ENCODE measurements at places on chromosomes 2 and 18. TPM values are rescaled to one million over a fixed set of nuclear protein-coding genes. Genes with fewer than 3 reads are reported as not detected.

The ITGAV gene
- total RNA-seq, result 115 TPM

The MAT2A gene
- total RNA-seq, result 91.7 TPM

The MROH2A gene
- not detected for total RNA-seq

The CRYGD gene
- total RNA-seq, result not detected

The INPP4A gene
- total RNA-seq, result 52.8 TPM

The ITPRIPL1 gene
- total RNA-seq, result 14.5 TPM

The HOXD13 gene
- total RNA-seq, result not detected

DNA sequence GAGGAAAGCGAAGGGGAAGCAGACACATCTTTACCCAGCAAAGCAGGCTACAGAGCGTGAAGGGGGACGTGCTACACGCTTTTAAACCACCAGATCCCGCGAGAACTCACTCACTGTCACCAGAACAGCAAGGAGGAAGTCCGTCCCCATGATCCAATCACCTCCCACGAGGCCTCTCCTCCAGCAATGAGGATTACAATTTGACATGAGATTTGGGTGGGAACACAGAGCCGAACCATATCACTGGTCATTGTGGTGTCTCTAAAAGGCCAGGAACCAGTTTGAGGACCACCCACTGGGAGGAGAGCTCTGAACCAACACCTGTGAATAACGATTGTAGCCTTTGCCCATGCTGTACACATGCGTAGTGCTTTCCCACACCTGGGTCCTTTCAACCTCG, 116.6 kb upstream of the FAM136A start:
- no peak for DNase-seq

DNA sequence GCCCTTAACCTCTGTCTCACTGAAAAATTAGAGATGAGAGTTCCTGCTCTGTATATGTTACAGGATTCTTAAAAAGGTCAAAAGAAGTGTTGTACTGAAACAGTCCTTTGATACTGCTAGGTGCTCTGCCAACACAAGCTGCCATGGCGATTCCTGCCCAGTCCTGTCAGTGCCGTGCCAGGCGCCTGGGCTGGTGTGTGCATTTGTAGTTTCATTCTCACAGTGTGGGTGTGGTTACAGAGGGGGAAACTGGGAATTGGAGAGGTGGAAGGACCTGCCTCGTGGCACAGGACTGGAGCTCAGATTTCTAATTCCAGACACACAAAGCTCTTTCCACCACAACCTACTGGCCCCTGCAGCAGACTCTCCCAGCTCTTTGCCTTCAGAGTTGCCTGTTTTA, 122.3 kb upstream of the RAB6C start:
- DNase-seq, result no peak

DNA sequence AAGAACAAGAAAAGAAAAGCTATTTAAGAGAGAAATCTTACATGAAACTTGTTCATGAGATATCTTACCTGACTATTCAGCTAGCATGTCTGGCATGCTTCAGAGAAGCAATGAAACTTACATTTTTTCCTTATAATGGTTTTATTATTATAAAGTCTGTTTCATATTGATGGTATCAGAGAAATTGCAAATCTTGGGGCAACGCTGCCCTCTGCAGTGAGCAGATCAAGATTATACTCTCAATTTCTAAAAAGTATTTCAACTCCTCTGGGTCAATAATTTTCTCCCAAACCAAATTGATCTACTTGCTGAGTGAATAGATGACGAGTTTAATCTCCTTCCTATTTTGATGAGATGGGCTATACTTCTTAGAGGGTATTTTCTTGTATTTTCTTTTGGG, 235.6 kb downstream of the NUP35 start:
- DNase-seq, result no peak

DNA sequence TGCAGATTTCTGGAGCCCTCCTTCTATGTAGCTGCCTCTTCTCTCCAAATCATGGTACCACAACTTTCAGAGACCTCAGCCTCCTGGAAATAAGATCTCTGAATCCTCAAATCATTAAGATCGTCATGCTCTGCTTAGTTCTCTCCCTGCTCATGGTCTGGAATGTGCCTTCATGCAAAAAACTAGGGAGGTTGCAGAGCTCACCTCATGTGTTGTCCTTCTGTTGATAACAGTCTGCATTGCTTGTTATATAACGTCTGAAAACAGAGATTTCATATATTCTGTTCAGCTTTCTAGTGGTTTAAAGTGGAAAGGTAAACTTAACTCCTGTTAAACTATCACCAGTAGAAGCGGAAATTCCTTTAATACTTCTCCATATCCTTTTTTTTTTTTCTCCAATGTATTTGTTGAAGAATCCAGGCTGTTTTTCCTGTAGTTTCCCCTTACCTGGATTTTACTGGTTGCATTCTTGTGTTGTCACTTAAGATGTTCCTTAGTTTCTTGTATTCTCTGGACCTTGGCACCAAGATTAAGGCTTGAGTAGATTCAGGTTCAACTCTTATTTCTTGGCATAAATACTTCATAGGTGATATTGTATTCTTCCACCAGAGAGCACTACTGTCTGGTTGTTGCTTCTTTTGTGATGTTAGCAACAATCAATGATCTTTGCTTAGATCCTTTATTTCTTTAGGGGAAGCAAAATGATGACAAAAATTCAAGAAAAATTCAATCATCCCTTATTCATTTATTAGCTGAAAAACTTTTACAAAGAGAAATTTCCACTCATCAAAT, 211.3 kb downstream of the LOXHD1 start:
- DNase-seq, result no peak

GRCh38 chr2:45821558-45822271, 170.2 kb downstream of the PRKCE start:
- peak; percentile 13 for DNase-seq

- DNase-seq, result no peak
Measured at GRCh38 chr2:120720746-120721375, 14.8 kb upstream of the GLI2 start.

GRCh38 chr2:60550984-60551239, 2.5 kb downstream of the BCL11A start:
- no peak for DNase-seq

DNA sequence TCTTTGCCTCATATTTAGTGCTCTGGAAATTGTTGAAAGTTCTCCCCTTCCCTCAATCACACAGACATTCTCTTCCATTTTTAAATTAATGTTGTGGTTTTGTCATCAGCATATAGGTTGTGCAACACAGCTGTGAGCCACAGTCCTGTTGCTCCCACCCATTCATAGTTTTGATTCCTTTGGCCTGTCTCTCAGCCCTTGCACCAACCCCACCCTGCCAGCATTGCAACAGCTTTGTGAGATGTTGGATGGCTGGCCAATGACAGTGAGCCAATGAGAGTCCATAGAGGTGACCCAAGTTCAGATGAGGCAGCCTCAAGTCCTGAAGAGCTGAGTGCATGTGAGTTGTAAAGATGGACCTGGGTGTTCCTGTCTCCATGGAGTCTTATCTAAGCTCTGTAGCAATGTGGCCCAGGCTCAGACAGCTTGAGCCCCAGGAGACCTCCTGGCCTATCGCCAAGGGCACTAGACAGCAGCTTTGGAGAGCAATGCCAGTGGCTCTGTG, 775.5 kb downstream of the RNF144A start:
- no peak for DNase-seq

DNA sequence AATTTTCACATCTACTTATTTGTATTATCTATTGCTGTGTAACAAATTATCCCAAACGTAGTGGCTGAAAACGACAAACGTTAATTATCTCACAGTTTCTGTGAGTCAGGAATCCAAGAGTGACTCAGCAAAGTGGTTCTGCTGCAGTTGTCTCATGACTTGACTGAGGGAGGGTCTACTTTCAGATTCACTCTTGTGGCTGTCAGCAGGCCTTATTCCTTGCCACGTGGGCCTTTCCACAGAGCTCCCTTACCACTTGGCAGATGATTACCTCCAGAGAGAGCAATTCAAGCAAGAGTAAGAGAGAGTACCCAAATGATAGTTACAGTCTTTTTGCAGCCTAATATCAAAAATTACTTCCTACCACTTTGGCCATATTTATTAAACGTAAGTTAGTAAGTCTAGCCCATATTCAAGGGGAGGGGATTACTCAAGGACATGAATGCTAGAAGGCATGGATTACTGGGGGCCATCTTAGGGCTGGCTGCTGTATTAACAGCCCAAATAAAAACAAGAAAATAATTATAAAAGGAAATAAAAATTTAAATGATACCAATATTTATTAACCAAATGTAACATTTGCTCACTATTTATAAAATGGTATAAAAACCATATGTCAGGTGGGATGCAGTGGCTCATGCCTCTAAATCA, 48.7 kb upstream of the NBEAL1 start:
- no peak for DNase-seq

DNA sequence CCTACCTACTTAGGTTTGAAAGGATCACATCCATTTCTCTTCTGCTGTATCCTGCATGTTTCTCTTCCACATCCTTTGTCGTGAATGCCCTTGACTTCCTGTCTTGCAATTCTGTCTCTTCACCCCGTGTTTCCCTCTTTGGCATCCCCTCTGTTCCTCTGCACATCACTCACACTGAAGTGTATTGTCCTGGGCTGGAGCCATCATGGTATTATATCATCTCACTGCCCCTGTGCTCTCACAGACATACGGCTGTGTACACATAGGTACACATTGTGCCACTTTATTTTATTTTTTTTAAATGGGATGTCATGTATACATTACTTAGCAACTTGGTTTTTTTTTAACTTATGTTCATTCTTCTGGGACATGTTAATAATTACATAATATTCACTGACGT, 291.6 kb downstream of the ALPK2 start:
- DNase-seq, result no peak

- no peak for DNase-seq
Measured at GRCh38 chr2:152132306-152132705, 33.5 kb upstream of the CACNB4 start.

DNA sequence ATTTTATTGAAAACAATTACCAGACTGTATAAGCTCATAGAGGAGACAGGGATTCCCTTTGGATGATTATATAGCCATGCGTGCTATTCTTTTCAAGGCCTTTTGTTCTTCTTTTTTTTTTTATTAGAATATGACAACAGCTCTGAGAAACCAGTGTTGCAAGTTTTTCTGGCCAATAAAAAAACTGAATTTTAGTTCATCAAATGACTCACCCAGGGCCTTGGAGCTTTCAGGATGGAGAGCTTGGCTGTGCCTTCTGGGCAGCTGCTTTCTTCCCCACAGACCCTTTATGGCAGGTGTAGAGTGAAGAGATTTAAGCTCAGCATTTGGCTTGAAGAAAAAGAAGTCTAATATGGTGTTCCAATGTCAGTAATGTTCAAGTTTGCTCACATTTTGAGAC, 497.9 kb upstream of the FANCL start:
- no peak for DNase-seq

GRCh38 chr2:100990650-100991403, 11.3 kb upstream of the RPL31 start:
- DNase-seq, result peak; percentile 59

- DNase-seq, result no peak
Measured at GRCh38 chr2:71675296-71675695, 221.9 kb downstream of the DYSF start.

GRCh38 chr18:34704823-34705222, 5.3 kb upstream of the DTNA start:
- no peak for DNase-seq

DNA sequence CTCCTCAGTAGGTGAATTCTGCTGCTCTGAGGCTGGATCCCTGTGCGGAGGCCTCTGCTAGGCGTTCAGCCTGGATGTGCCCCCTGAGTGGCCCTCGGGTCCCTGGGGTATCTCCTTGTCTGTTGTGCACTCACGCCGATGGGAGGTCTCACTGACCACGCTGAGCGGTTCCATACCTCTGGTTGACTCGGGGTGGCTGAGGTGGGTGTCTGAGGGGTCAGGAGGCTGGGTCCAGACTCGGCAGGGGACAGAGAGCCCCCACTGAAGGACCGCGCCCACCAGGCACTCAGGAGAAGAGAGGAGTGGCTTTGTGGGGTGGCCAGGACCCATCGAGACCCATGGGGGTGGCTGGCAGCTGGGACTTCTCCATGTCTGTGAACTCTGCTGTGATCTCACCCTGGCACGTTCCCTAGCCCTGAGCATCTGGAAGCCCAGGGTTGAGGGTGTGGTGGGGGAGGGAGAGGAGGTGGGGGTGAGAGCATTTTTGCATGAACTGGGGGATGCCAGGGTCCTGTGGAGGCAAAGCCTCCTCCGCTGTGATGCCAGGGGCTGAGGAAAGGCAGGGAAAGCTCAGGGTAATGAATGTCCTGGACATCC, 53.7 kb downstream of the TWIST2 start:
- no peak for DNase-seq

DNA sequence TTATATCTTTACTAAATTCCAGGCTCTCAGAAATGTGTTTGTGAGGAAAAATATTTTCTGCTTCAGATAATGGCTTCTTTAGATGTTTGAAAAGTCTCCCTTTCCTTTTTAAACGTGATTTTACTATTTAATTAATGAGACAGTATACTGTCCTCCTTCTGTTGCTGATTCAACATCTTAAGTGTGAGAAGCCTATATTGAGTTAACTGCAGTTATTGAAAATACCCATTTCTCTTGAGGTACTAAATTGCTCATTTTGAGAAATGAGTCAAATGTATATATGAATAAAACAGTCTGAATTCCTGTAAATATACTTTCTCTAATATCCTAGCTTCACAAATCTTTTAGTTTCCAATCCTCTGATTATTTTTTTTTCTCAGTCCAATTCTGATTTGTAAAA, 470.2 kb downstream of the PTPRM start:
- no peak for DNase-seq

DNA sequence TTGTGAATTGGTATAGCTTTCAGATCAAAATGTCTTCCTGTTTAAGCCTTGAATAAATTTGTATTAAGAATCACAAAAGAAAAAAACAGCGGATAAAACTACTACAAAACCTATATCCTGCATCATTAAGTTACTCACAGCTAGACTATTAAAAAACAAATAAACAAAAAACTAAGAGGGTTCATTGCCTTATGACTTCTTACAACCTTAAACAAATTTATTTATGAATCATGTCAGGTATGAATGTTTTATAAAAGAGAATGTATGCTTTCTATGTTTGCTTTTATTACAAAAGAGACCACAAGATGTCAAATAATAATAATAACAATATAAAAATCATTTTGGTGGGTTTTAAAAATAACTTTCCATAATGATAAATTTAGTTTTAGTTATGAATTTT, 109.6 kb downstream of the FIGN start:
- no peak for DNase-seq

DNA sequence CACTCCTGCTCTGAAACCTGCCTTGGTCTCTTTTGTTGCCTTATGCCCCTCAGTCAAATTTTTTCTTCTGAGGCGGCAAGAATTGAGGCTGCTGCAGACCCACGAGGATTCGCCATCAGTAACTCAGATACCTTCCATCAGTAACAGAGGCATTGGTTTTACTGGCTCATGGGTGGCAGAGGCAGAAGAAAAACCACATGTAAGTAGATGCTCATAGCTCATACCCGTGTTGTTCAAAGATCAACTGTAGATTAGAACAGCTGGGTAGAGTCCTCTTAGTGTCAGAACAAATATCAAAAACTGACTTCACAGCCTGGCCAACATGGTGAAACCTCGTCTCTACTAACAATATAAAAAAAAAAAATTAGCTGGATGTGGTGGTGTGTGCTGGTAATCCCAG, 598.0 kb upstream of the SOX11 start:
- no peak for DNase-seq

GRCh38 chr2:55985406-55985805, 61.8 kb upstream of the EFEMP1 start:
- no peak for DNase-seq

- DNase-seq, result no peak
Measured at GRCh38 chr2:37295469-37296073, 29.1 kb downstream of the PRKD3 start.

Measured in ascending aorta (tissue), 2 donors.